ENCODE measurements at places on chromosomes 2 and 18.

- no peak for DNase-seq
Observed at GRCh38 chr2:178110681-178111080, 1.6 kb upstream of the RBM45 start.

- DNase-seq = no peak
Observed at GRCh38 chr2:78876316-78876688, 149.2 kb upstream of the REG3G start.

- no peak for DNase-seq
Observed at GRCh38 chr2:101003278-101003775, 1.2 kb downstream of the RPL31 start.

DNA sequence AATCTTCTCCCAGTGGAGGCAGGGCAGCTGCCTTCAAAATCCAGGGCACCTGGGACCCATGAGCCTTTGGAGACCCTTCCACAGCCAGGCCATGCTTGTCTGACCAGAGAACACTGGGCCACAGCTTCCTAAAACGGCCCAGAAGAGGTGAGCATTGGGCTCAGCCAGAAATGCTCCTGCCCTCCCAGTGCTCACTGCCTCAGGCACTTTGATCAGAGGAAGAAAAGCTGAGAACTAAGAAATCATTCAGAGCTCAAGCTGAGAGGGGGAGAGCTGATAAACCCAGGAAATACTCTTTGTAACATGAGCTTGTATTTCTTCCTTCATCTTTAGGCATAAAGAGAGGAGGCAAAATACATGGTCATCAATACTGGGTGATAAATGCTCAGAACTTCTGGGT is 365.5 kb upstream of the KLHL29 start:
- DNase-seq = no peak

- no peak for DNase-seq
Observed at GRCh38 chr18:75111760-75112159, 97.2 kb downstream of the PTGR3 start.
